Lung microvascular endothelial cell (primary cell): ENCODE measurements at places on chromosomes 3 and 15.

GRCh38 chr3:128174675-128175590 is 21.7 kb downstream of the EEFSEC start:
- DNase-seq: no peak

DNA sequence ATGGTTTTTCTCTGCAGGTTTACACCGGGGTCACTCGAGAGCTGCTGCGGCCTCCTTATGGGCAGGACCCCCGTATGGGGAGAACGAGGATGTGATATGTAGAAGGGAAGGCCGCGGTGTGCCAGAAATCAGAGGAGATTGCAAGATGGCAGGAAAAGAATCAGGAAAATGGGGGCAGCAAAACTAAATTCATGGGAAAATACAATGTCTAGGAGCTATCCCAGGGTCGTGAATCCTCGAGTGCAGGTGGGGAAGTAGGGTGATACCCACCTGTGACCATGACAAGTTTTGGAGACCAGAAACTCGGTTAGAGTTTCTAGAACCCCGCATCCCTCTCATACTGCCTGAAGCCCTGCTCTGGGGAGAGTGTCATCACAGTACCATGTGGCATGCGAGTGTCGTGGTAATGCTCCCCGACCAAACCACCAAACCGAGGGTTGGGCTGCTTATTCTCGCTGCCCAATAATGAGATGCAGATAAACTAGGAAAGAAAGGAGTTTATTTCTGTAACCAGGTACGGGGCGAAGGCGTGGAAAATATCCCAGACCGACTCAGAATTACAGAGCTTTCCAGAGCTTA is 781 bp downstream of the TRNT1 start:
- no peak for DNase-seq

GRCh38 chr3:133934996-133935842 is 39.5 kb upstream of the RAB6B start:
- DNase-seq: no peak

GRCh38 chr15:80418892-80419537 is 14.8 kb downstream of the ARNT2 start:
- DNase-seq: peak; percentile 59

DNA sequence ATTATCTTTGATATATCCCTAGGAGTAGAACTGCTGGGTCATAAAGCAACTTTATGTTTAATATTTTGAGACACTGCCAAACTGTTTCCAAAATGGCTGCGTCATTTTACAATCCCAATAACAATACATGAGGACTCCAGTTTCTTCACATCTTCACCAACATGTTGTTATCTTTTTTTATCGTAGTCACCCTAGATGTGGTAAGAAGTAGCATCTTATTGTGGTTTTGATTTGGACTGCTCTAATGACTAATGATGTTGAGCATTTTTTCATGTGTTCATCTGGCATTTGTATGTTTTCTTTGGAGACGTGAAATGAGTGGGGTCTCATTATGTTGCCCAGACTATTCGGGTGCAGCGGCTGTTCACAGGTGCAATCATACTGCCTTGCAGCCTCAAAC is 83.8 kb downstream of the MAP4 start:
- DNase-seq: no peak

DNA sequence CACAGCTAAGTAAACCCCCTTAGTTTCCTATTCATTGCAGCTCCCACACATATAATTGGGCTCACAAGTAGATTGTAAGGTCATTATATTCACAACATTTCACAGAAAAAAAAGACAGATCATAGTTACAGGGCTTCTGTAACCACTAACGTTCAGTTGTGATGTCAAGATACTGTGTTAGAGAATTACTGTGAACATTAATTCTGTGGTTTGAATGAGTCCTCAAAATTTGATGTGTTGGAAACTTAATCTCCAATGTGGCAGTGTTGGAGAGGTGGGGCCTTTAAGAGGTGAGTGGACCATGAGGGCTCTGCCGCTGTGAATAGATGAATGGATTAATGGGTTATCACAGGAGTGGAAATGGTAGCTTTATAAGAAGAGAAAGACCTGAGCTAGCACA is 21.3 kb downstream of the GRK7 start:
- no peak for DNase-seq

DNA sequence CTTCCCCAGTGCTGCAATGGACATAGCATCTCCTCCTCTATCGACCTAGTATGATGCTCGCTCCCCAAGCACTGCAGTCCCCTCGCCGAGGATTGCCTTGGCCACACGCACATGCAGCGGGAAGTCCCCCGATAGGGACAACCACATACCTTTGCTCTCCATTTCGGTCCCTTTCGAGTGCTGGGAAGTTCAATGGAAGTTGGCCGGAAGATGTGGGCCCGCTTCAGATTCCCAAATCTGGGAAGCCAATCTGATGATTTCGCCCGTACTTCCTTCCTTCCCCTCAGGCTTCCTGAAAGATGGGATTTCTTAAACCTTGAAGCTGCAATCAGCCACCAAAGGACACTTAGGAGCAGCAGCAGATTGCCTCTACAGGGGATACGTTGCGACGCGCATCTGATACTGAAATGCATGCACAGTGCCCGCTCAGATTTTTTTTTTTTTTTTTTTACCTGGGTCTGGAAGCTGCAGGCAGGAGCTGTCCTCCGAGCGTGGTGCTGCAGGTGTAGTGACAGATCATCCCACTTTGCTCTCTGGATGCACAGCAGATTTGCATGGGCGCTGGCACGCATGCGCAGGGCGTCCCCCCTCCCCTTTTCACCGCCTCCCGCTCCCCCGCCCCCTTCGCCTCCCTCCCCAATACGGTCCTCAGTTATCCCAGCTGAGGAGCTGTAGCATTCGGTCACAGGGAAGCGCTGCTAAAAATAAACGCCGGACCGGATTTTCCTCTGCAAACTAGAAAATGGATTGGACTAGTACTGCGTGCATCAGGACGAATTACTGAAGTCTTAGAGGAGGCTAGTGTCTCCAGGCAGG is at the start of gene FGF12:
Gene FGF12, minus strand, starts transcription at position 510 of the 816 bp plus-strand sequence.
- peak; percentile 8 for DNase-seq

DNA sequence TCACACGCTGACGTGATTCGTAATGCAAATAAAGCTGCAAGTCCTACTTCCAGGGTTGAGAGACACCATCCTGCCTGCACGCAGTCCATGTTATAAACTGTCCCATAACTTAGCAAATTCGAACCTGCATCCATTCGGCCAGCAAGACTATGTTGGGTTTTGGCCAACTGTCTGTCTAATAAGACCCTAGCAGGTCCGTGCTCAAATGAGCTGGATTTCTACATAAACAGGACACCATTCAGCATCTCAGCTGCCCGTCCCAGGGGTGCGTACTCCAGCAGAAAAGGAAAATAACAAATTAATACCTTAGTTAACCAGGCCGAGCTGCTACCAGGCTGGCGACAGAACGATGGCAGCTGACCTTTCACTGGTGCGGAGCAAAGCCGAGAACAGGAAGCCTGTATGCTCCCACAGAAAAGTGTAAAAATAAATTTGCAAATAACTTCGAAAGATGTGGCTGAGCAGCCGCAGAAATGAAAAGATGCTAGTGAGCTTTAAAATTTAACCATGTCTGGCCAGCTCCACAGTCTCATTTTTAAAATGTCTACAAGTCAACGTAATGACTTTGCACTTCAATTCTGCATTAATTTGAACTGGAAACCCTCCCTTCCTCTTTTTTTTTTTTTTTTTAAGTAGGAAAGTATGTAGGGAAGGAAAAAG is 97.1 kb upstream of the SNRPA1 start:
- DNase-seq: no peak

DNA sequence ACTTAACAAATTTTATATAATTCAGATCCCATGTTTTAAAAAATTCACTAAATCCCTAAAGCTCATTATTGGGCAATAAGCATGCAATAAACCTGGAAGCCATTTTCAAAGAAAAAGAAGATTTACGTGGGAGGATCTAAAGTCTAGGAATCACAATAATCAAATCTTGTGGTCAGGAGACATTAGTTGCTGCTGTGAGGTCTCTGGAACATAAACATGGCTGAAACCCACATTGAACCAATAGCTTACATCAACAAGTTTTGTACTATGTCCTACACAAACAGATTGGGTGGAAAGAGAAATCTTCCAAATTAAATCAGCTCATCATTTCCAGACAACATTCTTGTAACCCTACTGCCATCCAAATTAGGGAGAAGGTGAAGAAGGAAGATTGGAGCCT is 121.9 kb upstream of the EPHA3 start:
- DNase-seq: no peak
